Inflammatory macrophage treated with lipopolysaccharide for 1 hour (primary cell): ENCODE measurements at places on chromosomes 2 and 18.

DNA sequence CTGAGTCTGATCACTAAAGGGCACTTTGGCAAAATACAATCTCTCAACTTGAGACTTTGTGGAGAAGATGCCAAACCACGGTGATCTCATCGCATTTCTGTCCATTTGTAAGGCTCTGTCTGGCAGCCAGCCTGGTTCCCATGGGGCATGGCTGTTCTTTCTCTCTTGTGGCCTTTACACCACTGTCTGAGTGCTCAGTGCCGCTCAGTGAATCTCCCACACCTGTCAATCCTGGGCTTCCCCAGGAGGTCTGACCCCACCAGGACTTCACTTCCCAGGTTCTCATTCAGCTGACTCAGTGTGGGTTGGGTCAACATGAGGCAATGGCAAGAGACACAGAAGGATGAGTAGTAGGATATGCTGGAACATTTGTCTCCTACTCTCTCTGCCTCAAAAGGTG lies 96.8 kb upstream of the TRIB2 start:
- DNase-seq: no peak

- no peak for DNase-seq
Measured at GRCh38 chr2:207041279-207041678, 102.0 kb downstream of the CPO start.

DNA sequence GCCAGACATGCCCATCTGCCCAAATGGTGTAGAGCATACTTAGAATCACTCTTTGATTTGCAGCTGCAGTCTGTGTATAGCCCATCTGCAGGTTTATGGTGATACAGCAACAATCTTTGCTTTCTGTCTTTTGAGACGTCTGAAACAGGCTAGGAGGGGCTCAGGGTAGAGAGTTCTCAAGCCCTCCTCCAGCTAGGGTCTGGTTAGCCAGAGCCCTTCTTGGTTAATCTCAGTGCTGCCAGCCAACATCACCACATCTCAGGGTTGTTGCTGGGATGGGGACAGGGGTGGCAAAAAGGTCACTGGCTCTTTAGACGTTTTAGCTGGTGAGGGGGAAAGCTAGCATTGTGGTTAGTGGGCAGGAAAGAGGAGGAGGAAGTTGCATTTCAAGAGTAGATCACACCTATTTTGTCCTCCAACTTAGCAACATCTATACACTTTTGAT lies 136.6 kb upstream of the ACAA2 start:
- DNase-seq: no peak

DNA sequence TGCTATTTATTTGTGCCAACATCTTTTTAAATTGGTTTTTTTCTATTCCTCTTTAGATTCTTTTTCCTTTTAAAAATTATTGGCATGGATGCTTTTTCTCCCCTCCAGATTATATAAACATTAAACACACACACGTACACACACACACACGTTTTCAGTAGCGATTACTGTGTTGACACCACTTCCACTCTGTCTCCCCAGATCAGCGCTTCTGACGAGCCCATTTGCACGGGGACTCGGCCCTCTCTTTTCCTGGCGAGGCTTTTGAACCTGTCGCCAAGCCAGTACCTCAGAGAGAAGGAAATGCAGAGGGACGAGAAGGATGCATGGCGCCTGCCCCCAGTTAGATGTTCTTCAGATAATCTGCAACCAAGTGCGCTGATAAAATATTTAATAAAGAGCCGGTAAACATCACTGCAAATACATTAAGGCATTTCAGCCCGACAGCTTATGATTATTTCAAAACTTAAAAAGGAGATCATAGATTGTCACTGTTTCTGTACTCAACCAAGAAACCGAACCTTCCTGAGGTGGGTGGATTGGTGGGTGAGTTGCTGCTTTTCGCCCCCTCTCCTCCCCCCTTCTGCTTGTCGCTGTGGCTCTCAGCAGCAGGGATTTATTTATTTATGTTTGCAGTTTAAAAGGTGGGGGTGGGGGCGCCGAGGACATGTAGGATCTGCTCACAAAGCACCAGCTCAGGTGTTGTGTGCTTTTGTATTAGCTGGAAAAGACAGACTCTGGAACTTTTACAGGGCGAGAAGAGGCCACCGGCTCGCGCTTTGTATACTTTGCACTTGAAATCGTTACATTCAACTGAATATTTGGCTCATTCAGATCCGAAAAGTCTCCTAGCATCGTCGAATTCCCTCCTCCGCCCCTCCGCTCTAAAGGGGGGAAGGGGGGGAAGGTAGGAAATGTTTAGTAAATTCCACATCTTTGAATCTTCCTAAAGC lies 787 bp upstream of the TBR1 start:
- DNase-seq: no peak

GRCh38 chr2:23954325-23955014 lies 14.2 kb downstream of the UBXN2A start:
- DNase-seq: no peak

GRCh38 chr2:157793053-157793612 lies 83.0 kb downstream of the ACVR1 start:
- no peak for DNase-seq

GRCh38 chr2:151729837-151730236 lies 4.4 kb downstream of the NEB start:
- peak; percentile 2 for DNase-seq

GRCh38 chr18:9914334-9914583 lies 443 bp downstream of the VAPA start:
- no peak for DNase-seq

DNA sequence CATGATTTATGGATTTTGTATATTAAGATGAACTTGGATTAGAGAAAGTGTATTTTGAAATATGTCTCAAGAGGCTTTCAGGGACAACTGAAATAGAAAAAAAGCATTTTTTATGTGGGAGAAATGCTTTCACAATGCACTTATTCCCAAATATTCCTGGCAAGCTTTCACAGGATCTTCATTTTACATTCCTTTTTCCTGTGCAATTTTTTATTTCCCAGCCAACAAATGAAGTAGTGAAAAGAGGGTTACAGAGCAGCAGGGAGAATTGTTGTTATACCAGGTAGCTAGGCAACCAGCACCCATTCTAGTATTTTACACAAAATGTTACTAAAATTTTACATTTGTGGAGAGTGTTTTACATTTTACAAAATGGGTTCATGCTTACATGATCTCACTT lies 167.0 kb upstream of the RPRM start:
- no peak for DNase-seq

DNA sequence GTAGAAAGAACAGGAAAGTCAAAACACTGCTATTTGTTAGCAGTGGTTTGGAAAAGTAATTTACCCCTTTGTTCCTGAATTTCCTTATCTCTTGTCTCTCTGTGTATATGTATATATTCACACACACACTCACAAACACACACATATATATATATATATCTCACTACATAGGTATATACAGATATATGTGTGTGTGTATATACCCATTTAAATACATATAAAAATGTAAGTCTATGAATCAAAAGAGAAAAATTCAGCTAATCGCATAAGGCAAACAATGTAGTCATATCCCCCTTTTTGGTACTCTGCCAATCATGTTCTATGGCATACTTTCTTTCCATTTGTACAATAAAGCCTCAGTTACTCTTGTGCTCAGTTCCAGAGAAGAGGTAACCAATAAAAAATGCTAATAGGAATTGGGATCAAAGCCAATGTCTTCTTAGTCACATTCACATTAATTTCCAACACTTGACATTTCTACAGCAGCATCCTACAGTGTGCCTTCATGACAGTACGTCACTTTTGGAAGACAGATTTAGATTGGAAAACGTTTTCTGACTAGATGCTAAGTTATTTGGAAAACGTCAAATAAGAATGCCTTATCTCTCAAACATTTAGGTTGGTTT lies 94.6 kb downstream of the MC4R start:
- no peak for DNase-seq

- DNase-seq: no peak
Measured at GRCh38 chr2:41160439-41160838, 708.5 kb upstream of the SLC8A1 start.

- no peak for DNase-seq
Measured at GRCh38 chr18:22283116-22283395, 113.7 kb downstream of the GATA6 start.

DNA sequence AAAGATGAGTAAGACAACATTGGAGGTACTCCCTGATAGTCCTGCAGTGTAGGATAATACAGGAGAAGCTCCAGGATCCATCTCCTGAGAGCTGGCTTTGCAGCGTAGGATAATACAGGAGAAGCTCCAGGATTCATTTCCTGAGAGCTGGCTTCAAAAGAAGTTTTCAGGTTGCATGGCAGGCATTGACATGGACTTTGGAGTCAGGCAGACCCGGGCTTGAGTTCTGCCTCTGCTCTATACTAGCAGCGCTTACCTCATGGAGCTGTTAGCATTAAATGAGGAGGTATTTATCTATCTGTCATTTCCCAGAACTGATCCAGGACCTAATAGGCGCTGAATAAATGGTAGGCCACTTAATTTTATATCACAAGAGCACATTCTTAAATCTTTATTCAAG lies 97.8 kb downstream of the FMNL2 start:
- no peak for DNase-seq

- no peak for DNase-seq
Measured at GRCh38 chr2:5594249-5594695, 97.9 kb upstream of the SOX11 start.

GRCh38 chr2:71045151-71045550 lies 23.3 kb upstream of the NAGK start:
- no peak for DNase-seq

DNA sequence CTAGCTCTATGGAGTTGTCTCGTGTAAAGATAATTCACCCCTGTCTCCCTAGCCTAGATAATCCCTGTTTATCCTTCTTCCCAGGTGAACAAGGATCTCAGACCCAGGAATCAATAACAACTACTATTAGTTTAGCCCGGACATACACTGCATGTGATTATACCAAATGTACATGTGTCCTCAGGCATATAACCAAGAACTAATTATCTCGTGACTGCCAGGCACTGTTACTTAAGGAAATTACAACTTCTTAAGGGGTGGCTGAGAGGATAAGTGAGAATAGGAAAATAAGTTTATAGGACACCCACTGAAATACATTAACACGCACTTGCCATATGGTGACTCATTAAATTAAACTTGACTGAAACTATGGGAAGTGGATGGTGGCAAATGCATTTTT lies 126.6 kb downstream of the CNTNAP5 start:
- no peak for DNase-seq

DNA sequence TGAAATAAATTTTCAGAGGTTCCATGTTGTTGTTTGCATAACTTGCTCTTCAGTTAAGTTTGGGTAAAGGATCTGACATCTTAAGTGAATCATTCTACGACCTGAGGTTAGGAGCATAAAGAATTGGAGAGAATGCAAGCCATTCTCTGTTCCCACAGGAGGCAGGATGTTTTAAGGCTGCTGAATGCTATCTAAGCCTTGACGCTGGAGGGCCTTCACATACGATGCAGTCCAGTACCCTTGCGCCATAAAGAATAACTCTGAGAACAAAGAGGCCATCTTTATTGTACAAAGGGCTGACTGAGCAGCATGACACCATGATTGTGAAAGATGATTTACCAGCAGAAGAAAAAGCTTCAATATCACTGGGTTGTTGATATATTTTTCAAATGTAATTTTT lies 198.4 kb downstream of the NYAP2 start:
- DNase-seq: no peak

DNA sequence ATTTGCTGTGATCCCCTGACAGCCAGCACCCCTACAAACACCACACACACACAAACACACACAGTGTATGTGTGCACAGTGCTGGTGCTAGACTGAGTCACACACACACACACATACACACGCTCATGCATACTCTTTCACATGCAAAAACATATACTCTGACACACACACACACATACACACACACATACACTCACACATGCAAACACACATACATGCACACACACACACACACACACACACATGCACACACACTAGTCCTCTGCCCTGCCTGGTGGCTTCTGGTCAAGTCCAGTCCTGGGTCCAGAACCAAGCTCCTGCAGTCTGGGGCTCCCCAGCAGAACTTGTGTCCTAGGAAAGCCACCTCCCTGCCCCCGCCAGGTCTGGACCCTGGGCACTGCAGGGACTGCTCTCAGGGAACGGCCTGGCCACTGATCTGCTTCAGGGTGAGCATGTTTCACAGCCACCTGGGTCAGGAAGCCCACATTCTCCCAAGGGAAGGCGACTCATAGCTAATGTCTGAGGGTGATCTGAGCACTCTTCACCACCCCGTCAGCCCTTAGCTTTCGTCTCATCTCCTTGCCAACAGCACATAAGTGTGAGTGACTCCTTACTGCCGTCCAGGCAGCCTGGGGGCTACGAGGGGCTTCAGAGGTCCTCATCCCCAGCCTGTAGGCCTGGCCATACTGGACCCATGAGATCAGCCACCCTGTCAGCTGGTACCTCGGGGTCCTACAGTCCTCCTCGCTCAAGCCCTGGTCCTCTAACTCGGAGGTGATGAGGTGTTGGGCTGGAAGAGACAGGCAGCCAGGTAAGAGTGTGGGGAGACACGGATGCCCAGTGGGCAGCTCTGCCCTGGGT lies 88.1 kb downstream of the MCFD2 start:
- DNase-seq: no peak

DNA sequence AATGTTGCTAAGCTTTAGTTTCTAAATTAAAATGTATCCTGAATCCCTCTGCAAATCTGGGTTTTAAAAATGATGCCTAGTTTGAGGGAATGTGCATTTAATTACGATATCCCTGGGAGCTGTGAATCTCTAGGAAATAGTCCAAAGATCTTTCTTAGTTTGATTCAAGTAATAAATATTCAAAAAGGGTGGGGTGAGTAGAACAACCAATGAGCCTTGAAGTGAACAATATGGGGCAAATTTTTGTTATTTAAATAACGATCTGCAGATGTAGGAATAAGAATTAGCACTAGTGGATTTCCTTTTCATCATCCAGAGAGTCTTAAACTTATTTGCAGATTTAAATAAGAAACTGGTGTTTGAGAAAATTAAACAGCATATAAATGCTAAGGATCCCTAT lies 106.3 kb downstream of the ACVR1 start:
- no peak for DNase-seq

DNA sequence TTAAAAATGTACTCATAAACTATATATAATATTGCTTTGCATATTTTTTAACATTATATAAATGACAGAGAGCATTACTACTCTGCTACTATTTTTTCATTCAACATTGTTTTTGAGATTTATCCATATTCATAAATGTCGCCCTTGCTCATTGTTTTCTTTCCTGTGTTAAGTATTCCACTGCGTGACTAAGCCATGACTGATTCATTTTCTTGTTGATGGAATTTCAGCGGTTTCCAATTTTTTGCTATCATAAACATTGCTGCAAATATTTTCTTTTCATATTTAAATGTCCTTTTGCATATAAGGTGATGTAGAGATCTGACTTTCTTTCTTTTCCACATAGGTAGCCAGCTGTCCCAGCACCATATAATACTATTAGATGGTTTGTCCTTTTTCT lies 57.6 kb downstream of the SFXN5 start:
- DNase-seq: no peak

- no peak for DNase-seq
Measured at GRCh38 chr2:26522751-26523171, 44.8 kb upstream of the OTOF start.
